ENCODE measurements at places on chromosomes 12 and 14. TPM values are rescaled to one million over a fixed set of nuclear protein-coding genes. Genes with fewer than 3 reads are reported as not detected.

ARHGAP9 gene
- 2.0 TPM for total RNA-seq

C12orf60 gene
- total RNA-seq: 0.76 TPM

DNA sequence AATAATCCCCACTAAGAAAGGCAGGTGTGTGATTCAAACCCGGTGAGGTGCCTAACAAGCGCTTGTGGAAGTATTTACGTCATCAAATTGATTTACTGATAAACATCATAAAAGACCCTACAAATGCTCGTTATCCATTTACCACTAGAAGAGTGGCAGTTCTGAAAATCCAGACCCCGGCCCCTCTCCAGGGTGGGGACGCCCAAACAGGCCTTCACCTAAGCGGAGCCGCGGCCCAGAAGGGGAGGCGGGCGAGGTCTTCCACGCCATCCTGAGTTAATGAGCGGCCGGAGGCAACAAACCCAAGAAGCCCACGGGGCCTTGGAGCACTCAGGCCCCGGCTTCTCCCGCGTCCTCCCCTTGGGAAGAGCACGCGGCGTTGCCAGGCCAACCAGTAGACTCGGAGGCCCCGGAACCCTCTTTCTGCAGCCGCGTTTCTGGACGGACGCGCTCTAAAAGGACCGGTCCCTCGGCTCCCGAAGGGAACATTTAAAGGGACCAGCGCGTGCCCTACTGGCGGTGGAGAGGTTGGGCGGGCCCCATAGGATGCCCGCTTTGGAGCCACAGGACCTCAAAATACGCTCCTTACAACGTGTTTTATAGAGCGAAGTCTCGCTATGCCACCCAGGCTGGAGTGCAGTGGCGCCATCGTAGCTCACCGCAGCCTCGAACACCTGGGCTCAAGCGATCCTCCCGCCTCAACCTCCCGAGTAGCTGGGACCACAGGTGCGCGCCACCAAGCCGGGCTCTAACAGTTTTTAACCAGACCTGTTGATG, 3.5 kb downstream of the PTPN21 start:
- peak; percentile 82 for ATAC-seq

DNA sequence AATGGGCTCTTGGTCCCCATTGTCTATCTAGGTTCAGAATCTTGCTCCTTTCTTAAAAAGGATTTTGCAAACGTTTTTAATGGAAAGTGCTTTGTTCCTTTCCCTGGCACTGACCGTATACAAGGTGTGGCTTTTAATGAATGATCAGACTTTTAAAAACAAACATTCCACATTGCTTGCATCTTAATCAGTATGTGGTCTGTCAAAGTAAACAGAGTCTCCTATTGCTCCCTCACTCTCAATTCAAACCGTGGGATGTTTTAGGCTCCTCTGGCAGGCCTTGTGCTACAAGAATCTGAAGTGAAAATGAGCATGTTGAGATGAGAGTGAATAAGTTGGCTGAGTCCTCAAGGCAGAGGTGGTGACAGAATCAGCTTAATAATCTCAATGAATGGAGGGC, 107.0 kb downstream of the VRK1 start:
- ATAC-seq: no peak

- peak; percentile 6 for ATAC-seq
Observed at GRCh38 chr14:105119408-105120025, 49.1 kb downstream of the JAG2 start.

- ATAC-seq: no peak
Observed at GRCh38 chr12:25327321-25327720, 76.6 kb upstream of the KRAS start.
